ENCODE measurements at places on chromosomes 3 and 15.

DNA sequence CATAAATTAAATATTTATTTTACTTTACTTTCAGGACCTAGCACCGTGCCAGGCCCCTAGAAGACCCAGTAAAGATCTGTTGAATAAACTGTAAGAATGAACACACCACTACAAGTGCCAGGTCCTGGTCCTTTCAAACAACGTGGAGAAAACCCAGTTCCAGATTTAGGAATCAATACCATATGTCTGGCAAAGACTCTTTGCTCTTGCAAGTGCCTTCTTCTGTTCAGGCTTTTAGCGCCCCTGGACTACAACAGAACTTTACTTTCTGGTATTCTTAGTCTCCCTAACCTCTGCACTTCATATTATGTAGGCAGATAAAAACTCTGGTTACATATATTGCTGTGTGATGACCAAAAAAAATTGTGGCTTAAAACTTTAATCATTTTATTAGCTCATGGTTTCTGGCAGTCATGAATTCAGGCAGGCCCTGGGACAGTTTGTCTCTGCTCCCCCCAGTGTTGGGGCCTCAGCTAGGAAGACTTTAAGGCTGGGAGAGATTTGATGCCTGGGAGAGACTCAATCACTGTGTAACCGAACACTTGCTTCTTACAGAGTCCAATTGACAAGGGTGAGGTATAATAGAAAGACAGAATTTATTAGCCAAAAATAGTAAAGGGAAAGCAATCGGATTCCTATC is 2.9 kb upstream of the PSMA4 start:
- DNase-seq, result no peak

DNA sequence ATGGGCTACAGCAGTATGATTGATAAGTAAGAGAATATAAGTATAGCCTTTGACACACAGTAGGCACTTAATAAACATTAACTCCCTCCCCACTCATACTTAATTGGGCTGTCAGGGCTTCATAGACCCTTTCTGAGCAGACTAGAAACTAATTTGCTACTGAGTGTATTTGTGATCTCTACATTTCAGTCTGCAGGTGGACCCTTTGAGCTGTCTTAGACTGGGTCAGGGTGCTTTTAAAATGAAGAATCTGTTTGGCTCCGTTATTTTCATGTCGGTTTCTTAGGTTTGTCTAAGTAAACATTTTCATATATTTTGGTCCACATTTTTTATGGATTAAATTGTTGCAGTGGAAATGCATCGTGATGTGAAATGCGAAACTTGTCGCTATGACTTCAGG is 50.3 kb upstream of the SELENOK start:
- DNase-seq, result no peak

- DNase-seq, result no peak
These were observed 166.2 kb downstream of the CHDH start for GRCh38 chr3:53680028-53680427.

- no peak for DNase-seq
These were observed 142.7 kb downstream of the MEGF11 start for GRCh38 chr15:66110864-66111263.

GRCh38 chr3:86702381-86702958 is 288.5 kb downstream of the VGLL3 start:
- no peak for DNase-seq

- no peak for DNase-seq
These were observed 87.3 kb upstream of the OXTR start for GRCh38 chr3:8856721-8857120.

- DNase-seq, result peak; percentile 31
These were observed 1.2 kb downstream of the SIDT1 start for GRCh38 chr3:113533534-113533892.

DNA sequence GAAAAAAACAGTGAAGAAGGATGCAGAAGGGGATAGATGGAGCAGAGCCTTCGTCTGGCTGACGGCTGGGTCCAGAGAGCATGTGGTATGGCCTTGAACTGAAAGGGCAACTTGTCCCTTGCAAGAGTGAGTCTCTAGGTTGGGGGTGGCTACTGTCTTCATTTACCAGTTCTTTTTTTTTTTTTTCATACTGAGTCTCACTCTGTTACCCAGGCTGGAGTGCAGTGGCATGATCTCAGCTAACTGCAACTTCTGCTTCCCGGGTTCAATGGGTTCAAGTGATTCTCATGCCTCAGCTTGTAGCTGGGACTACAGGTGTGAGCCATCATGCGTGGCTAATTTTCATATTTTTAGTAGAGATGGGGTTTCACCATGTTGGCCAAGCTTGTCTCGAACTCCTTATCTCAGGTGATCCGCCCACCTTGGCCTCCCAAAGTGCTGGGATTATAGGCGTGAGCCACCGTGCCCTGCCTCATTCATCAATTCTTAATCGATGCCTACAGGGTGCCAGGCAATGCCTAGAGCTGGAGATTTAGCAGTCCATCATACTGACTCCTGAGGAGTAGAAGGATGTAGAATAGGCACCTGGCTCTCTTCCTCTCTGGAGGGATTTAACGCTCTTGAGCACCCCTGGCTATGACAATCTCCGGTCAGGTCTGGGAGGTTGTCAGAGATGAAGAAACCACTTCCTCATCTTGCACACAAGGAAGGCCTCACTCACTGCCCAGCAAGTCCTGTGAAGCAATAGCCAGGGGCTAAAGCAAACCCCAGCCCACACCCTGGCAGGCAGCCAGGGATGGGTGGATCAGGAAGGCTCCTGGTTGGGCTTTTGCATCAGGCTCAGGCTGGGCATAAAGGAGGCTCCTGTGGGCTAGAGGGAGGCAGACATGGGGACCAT is at the start of gene CAMP:
Gene CAMP (plus strand): TSS at position 880 of the 898 bp plus-strand sequence. CDS start 17 bp downstream, at position 897.
- DNase-seq, result no peak

GRCh38 chr15:66253418-66254088 is at the start of gene MEGF11:
Gene MEGF11, minus strand, starts transcription at chr15:66253750. Its CDS starts 125,347 bp downstream, at chr15:66128403.
- no peak for DNase-seq

Data from stimulated activated CD4-positive, alpha-beta T cell treated with anti-CD3 and anti-CD28 coated beads, Interleukin-2, amount 100 ng/mL, for 24 hours (primary cell).